ENCODE measurements at places on chromosomes 6 and 20.

GRCh38 chr20:6053776-6054688, at the start of gene LRRN4:
TSS of gene LRRN4 (minus strand) at chr20:6054060. CDS start at chr20:6052799, 1,261 bp downstream.
- no peak for DNase-seq

GRCh38 chr6:160871320-160871719, 120.2 kb upstream of the MAP3K4 start:
- no peak for DNase-seq

DNA sequence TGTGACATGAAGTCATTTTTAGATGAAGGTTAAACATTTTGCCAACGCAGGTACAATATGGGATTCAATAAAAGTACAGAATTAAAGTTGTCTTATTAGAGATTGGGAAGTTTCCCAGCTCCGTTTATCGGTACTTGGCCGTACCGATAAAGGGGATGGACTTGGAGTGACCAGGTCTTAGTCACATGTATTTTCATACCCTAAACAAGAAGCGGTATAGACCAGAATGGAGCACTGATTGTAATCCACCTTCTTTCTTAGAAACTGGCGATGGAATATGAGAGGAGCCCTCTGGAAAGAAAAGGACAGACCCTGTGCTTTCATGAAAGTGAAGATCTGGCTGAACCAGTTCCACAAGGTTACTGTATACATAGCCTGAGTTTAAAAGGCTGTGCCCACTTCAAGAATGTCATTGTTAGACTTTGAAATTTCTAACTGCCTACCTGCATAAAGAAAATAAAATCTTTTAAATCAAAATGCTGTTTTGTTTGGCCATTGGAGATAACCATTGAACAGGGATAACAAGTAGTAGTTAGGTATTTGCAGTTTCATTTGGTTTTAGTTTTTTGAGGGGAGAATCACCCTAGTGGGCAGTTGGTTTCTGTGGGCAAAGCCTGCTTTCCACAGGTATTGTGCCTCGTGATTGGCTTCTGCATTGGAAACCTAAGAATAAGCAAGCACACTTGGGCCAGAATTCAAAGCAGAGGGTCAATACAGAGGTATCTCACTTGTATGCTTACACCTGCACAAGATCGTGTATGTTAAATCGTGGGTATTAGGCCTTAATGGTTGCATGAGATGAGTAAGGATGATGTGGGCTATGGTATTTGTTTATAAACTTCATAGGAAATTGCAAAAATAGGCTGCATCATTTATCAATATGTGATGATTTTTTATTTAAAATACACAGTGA, 11.2 kb upstream of the ZNFX1 start:
- no peak for DNase-seq

GRCh38 chr20:64063389-64064144, 569 bp downstream of the TCEA2 start:
- no peak for DNase-seq

- DNase-seq = no peak
These were observed 46.9 kb upstream of the QKI start for GRCh38 chr6:163367497-163368183.

- no peak for DNase-seq
These were observed 2.4 kb downstream of the AGPAT4 start for GRCh38 chr6:161271343-161272030.

GRCh38 chr6:52020945-52021570, 66.4 kb downstream of the PKHD1 start:
- no peak for DNase-seq

DNA sequence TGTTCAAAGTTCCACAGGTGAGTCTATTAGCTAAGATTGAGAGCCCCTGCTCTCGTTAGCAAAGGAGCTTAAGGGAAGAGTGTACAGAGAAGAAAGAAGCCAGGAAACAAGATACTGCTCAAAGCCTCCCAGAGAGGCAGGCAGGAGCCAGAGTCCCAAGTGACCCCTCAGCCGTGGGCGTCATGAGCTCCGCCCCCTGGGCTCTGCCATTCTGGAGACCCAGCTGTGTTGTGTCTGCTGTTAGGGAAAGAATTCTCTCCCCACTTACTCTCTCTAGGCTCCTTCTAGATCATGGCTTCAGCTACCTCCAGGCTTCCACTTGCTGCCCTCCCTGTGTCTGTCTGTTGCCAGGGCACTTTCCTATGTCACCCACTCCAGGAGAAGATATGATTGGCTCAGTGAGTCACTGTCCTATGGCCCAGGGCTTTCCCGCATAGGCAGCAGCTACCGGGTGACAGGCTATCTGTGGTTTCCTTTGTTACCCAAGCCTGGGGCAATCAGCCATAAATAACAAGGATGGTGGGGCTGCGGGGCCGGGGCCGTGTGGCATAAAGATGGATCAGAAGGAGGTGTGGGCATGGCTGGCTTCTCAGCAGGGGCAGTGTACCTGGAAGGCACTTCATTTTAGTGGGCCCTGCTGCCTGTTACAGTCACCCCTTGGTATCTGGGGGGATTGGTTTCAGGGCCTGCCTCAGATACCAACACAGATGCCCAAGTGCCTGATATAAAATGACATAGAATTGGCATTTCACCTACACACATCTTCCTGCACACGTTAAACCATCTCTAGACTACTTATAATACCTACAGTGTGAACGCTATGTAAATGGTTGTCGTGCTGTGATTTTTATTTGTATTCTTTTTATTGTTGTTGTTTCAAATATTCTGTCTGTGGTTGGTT, 118.9 kb downstream of the ARMC2 start:
- no peak for DNase-seq

- no peak for DNase-seq
These were observed 74.1 kb downstream of the VIP start for GRCh38 chr6:152824666-152825065.

DNA sequence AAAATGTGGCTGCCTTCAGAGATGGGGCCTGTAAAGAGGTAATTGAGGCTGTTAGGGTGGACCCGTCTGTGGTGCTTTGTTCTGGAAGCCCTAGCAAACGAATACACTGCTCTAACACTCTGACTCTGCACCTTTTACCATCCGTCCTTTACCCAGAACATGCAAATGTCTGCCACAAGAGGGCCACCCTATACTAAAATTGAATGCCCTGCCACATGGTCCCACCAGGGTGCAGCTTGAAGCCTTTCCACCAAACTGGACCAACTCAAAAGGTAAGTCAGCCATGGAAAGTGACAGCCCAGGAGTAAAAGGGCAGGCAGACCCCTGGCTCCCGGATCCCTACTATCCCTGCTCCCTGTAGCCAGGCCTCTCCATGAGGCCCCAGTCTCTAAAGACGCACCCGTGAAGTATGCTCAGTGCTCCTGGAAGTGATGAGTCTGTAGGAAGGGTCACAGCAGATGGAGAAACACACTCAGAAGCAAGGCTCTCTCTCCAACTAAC, 5.8 kb upstream of the BFSP1 start:
- DNase-seq = peak; percentile 39

DNA sequence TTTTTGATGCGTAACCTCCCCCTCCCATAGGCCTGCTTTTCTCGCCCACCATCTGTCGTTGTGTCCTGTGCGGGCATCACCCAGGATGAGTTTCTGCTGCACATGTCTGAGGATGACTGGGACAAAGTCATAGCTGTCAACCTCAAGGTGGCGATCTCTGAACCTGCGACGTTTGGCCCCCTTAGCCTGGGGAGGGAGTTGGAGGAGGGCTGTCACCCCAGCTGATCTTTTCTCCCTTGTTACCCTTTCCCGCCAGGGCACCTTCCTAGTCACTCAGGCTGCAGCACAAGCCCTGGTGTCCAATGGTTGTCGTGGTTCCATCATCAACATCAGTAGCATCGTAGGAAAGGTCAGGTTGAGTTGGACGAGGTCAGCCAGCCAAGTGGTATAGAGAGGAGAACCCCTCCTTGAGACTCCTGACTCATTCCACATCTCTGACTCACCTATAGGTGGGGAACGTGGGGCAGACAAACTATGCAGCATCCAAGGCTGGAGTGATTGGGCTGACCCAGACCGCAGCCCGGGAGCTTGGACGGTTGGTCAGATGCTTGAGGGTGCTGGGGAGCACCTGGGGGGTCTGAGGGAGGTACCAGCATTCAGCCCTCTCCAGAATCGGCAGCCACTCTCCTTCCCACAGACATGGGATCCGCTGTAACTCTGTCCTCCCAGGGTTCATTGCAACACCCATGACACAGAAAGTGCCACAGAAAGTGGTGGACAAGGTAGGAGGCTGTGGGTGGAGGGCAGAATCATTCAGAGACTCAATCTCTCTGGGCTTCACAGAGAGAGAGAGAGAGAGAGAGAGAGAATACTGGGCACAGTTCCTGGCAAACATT, 954 bp downstream of the HSD17B8 start:
- DNase-seq = no peak

DNA sequence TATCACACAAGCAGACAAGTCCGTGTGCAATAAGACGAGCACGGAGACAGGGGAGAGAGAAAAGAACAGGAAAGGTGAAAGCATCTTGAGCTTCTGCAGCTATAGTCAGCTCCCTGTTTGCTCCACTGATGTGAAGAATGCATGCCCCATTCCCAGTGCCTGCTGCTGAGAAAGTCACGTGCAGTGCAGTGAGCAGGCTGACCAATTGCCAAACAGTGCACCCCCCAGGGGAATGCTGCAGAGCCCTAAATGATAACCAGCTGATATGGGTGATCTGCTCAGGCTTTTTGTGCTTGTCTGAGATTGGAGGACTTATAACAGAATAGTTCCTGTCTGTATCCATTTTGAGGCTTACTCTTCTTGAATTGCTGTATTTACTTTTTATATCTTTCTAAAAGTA, 121.5 kb downstream of the PACRG start:
- no peak for DNase-seq

- DNase-seq = no peak
These were observed 86.4 kb downstream of the ATXN1 start for GRCh38 chr6:16674801-16675392.

- DNase-seq = no peak
These were observed 54.1 kb downstream of the RBM38 start for GRCh38 chr20:57445298-57445697.

DNA sequence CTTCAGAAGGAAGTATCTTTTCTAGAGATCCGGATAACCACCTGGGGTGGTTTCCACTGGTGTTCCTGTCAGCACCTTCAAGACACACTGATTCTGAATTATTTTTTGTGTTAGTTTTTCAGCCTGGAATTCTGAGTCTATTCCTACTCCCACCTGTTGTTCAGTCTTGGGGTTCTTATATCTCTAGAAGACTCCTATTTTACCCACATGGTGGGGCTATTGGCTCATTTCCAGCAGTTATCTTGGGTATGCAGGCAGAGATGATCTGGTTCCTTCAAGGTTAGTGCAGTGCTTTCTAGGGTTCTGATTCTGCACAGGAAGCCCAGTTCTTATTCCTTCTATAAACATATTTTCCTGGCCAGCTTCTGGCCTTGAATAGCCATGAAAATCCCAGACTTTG, 175.6 kb upstream of the PDE7B start:
- DNase-seq = peak; percentile 31

- DNase-seq = no peak
These were observed 188.5 kb downstream of the ADAT2 start for GRCh38 chr6:143261899-143262436.

DNA sequence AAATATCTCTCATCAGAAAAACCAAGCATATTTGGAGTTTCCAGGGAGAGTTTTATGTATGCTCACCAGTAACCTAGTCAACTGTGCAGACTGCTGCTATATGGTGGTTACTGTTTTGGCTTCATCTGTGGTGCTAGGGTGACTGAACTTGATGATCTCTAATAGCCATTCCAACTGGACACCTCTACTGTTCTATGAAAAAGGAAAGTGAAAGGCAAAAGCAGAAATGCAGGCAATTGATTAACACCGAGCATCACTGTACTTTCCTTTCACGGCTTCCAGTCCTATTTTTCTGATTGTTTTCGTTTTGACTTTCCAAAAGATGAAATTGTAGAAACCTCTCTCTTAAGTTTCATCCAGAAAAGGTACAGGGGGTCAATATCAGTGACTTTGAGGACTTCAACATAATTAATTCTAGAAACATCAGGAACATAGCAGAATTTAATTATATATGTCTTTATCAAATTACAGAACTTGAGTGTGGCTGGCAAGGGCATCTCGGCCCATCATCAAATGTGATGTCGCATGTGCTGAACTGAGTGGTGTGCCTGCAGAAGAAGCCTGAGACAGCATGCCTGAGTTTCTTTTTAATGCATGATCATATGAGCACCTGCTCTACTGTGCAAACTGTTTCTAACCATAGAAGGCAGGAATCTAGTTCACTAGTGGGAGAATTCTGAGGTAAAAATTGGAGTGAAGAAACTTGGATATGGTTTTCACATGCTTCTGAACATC, 464.3 kb upstream of the FLRT3 start:
- no peak for DNase-seq

GRCh38 chr6:2663123-2663522, 87.6 kb downstream of the MYLK4 start:
- no peak for DNase-seq

DNA sequence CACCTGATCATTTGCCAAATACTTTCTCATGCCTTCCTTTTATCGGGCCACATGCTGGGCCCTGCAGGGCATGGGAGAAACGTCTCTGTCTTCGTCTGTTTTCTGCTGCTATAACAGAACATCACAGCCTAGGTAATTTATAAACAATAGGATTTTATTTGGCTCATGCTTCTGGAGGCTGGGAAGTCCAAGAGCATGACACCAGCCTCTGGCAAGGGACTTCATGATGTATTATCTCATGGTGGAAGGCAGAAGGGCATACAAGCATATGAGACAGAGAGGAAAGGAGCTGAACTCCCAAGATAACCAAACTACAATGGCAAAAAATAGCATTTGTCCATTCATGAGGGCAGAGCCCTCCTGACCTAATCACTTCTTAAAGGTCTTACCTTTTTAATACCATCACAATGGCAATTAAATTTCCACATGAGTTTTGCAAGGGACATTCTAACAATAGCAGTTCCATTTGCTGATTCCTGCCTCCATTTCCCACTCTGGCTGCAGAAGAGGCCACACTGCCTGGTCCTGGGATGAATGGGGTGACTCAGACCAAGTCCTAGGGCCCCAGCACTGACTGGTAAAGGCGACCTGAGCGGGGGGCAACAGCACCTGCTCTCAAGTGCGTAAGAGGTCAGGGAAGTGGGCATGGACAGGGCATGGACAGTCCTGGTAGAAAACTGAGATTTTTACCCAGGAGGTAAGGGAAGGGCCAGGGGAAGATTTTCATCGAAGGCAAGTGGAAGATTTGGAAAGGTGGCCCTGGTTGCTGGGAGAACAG, 5.1 kb upstream of the ZBP1 start:
- no peak for DNase-seq

DNA sequence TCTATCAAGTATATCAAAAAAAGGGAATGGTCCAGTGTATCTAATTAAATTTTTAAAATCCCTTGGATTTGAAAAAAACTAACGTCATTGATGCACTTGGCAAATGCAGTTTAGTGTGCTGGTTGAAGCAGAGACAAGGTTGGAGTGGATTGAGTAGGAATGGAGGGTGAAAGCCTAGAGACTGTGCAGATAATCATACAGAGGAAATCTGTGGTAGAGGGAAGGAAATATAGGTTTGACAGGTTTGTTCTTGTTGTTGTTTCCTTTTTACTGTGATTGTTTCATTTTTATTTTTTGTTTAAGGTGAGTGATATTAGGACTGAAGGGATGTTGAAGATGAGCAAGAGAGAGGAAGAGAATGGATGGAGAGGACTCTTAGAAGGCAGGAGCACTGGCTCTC, 29.0 kb upstream of the L3MBTL3 start:
- no peak for DNase-seq

- DNase-seq = no peak
These were observed 209.8 kb downstream of the TFAP2A start for GRCh38 chr6:10205120-10205519.

GRCh38 chr6:106165885-106166485, 79.8 kb downstream of the PRDM1 start:
- no peak for DNase-seq
